Thoracic aorta endothelial cell (primary cell): ENCODE measurements at places on chromosomes 7 and 10. TPM values are rescaled to one million over a fixed set of nuclear protein-coding genes. Genes with fewer than 3 reads are reported as not detected.

Gene SLC26A5
- 0.13 and 0.14 TPM in 2 replicates for total RNA-seq

Gene FGFBP3
- 0.27 and 0.29 TPM in 2 replicates for total RNA-seq

Gene FAM131B
- total RNA-seq: 0.93 TPM in 2 replicates

Gene GPER1
- 1.5 and 2.0 TPM in 2 replicates for total RNA-seq

Gene RBP3
- not detected in 2 replicates for total RNA-seq

Gene CAV2
- total RNA-seq: 308 and 406 TPM in 2 replicates

Gene C10orf62
- total RNA-seq: 0.29 TPM in 1 of 2 replicates, not detected in the other

Gene THNSL1
- 3.4 and 4.4 TPM in 2 replicates for total RNA-seq

Gene IGFBP1
- total RNA-seq: 0.72 and 0.80 TPM in 2 replicates

Gene AKR1B15
- not detected in 2 replicates for total RNA-seq

Gene IRF5
- total RNA-seq: 0.66 and 1.4 TPM in 2 replicates

Gene NPY4R
- not detected in 2 replicates for total RNA-seq

Gene ATP6V0A4
- total RNA-seq: 0.40 and 0.79 TPM in 2 replicates

Gene CD36
- total RNA-seq: under 0.01 and 0.53 TPM in 2 replicates
